ENCODE measurements at places on chromosomes 4 and X.

DNA sequence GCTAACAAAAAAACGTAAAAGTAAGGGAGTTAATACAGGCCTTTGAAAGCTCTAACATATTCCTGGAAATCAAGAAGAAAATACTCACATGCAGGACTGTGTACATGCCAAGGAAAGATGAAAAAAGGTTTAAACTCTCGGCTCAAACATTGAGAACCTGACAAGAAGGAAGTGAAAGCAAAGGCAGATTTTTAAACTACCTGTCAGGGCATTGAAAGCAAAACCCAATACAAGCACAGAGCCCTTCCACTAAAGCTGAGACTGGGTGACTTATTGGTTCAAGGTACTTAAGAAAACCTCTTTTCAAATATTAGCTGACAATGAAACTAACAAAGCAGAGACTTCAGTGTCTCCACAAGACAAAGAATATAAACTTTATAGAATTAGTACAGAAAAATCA lies 313.0 kb upstream of the GRID2 start:
- no peak for DNase-seq
- no peaks in the 10 kb centered on the region for H3K36me3 ChIP-seq
- no peak overlapping the region for H3K27ac ChIP-seq

- H3K4me3 ChIP-seq, result no peak overlapping the region
- H3K27me3 ChIP-seq, result no peaks in the 10 kb centered on the region
- H3K27ac ChIP-seq, result no peak overlapping the region
- H3K4me1 ChIP-seq, result no peaks in the 10 kb centered on the region
These were observed 2.7 kb downstream of the PPARGC1A start for GRCh38 chr4:23887173-23887572.

DNA sequence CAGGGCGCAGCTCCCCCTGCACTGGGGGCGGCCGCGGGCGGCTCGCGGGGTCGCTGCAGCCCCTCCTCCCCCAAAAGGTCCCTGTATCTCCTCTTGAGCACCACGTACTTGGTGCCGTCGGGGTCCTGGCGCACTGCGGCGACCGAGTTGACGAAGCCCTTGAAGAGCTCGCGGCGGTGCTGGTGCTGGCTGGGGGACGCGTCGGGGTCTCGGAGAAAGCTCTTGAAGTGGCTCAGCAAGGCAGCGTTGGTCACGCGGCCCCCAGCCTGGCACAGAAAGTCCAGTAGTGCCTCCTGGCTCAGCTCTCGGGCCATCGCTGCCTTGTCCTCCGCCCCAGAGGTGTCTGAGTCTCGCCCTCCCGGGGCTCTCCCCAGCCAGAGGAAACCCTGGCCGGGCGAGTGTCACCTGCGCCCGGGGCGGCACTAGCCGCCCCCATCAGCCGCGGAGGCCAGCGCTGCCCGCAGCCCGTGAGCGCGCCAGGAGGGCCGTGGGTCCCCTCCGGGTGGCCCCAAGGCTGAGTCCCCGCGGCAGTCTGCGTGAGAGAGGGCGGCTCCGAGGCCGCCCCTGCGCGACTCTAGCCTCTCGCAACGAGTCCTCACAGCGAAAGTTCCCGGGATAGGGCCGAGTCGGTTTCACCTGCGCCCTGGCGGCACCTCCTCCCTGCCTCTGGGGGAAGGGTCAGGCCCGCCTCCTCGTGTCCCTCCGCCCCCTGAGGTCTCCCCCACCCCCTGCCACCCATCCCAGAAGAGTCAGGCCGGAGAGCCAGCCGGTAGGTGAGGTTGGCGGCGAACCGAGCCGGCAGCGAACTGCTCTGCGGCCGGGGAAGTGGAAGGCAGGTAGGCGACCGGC lies at the start of gene SOWAHB:
SOWAHB (minus strand) TSS at position 609 of the 849 bp plus-strand sequence; CDS start at position 314, 295 bp downstream.
- no peaks in the 10 kb centered on the region for H3K27me3 ChIP-seq
- H3K36me3 ChIP-seq, result no peaks in the 10 kb centered on the region
- H3K27ac ChIP-seq, result peak within 1 kb of the TSS; percentile 68
- DNase-seq, result peak; percentile 86
- peaks cover 32% of the 10 kb centered on the region for H3K4me1 ChIP-seq
- H3K4me3 ChIP-seq, result peak within 1 kb of the TSS; percentile 76

GRCh38 chrX:43000121-43000520 lies 222.2 kb upstream of the PPP1R2C start:
- no peak overlapping the region for H3K27ac ChIP-seq
- no peaks in the 10 kb centered on the region for H3K27me3 ChIP-seq

Measured in PC-9 (cell line).